ENCODE measurements at places on chromosomes 16 and 17.

DNA sequence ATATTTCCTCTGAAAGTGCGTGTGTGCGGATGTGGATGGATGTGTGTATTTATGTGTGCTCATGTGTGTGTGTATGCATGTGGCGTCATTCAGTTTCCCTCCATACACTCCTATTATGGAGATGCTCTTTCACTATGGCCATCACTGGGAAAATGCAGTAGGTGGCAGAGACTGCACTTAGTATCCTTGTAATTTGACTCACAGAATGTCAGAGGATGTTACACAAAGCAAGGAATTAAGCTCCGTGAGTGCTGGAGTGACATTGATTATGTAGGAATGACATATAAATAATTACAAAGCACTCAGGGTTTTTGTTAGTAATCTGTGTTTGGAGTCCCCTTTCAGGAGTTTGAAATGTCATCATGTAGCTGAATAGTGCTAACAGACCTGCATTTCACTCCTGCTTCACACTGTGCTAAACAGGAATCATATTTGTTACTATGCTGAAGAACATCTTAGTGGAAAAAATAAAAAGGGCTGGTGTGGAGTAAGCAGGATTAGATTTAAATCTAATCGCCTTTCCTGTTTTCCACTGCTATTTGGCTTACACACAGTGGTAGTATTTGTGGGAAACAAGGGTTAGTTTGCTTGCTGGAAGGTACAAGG lies 59.6 kb downstream of the HS3ST4 start:
- no peak for DNase-seq

DNA sequence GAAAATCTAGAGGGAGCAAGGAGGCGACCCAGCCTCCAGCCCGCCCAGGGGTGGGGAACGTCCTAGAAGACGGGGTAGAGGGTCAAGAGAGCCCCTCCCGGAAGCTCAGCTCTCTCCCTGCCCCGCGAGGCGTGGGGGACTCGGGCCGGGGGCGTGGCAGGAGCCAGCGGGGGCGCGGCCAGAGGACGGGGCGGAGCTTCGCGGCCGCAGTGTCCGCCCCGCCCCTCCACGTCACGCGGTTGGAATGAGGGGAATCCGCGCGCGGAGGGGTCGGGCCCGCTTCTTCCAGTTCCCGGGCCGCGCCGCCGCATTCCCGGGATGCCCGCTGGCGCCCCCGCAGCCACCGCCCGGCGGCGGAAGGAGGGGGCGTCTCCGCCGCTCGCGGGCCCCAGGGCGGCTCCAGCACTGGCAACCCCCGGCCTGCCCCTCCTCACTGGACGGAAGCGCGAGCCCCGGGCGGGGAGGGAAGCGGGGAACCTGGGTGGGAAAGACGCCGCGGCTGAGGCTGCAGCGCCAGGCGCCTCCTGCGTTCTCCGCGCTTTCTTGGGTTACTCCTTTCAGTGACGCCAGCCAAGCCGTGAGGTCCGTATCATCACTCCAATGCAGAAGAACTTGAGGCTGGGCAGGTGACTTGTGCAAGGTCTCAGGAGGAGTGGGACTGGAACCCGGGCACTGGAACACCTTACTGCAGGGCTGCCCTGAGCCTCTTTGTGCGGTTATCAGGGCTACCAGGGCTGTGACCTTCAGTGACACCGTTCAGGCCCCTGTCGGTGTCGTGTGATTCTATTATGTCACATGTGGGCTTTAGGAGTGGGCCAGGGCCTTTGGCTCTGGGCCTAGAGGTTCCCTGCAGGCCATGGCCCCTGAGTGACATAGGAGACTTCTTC lies 4.3 kb downstream of the MYO1C start:
- DNase-seq = peak; percentile 52

GRCh38 chr17:40106760-40107521 lies 6.6 kb upstream of the NR1D1 start:
- DNase-seq = peak; percentile 57

- DNase-seq = peak; percentile 32
Measured at GRCh38 chr17:76567634-76568432, 17.8 kb downstream of the ST6GALNAC2 start.

DNA sequence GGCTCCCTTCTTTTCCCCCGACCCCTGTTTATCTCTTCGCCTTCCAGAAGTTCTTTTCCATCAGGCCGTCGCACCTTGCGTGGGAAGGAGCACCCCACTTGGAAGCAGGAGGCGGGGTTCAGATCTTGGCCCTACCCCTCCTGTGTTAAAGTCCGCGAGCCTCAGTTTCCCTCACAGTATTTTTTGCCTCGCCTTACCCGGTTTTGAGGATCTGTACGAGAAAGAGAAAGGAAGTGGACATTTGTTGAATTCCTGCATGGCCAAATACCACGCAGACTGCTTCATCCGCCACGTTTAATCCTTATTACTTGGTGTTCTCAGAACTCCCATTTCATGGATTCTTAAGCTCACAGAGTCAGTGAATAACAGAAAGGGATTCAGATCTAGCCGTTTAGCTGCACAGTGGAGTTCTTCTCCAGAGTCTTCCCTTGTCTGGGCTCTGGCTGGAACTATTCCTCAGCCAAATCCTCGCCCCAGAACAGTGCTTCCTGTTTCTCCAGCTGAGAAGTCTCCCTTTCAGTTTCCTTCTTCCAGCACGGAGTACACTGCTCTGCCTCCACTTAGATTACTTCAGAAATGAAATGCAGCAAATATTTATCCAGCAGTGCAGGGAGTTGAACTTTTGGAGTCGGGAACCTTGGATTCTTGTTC lies 590 bp downstream of the TMEM219 start:
- DNase-seq = no peak
